ENCODE measurements at places on chromosomes 5 and 9.

DNA sequence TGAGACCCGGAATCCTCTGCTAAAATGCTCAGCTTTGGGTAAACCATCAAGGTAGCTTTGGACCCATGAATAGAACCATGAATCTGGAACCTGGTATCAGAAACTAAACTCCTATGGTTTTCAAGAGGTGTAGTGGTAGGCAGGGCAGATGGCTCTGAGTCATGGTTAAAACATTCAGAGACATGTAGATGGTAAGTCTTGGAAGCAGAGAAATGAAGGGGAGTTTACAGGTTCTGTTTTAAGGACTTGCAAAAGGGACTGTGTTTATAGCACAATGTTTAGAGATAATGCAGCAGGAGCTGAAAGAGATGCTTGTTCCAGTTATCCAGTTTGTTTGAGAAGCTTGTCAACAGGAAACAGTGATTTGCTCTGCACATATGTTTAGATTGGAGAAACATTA lies 36.0 kb upstream of the FBN2 start:
- DNase-seq, result no peak

GRCh38 chr5:65307931-65308330 lies 173.8 kb downstream of the ADAMTS6 start:
- DNase-seq, result no peak

- DNase-seq, result peak; percentile 52
These were observed 33.5 kb upstream of the EBF1 start for GRCh38 chr5:159133041-159133741.

- DNase-seq, result no peak
These were observed 46.0 kb upstream of the F2RL2 start for GRCh38 chr5:76669245-76669644.

DNA sequence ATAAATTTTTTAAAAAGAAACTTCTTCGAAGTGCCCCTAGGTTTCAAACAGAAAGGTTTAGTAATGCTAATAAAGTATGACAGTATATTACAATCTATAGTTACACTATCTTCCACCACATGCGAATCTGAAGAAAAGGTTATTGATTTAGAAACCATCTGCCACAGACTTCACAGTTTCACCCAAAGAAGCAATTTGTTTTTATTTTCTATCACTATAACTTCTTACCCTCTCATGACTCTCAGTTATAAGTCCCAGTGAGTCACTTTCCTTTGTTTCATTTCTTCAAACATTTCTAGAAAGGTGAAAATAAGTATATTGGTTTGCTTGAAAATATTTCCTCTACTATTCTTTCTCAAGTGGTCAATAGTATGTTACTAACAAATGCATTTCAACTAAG lies 93.6 kb downstream of the MCTP1 start:
- DNase-seq, result no peak

- peak; percentile 88 for DNase-seq
These were observed 90.0 kb downstream of the PRRT1B start for GRCh38 chr9:131635285-131635684.

DNA sequence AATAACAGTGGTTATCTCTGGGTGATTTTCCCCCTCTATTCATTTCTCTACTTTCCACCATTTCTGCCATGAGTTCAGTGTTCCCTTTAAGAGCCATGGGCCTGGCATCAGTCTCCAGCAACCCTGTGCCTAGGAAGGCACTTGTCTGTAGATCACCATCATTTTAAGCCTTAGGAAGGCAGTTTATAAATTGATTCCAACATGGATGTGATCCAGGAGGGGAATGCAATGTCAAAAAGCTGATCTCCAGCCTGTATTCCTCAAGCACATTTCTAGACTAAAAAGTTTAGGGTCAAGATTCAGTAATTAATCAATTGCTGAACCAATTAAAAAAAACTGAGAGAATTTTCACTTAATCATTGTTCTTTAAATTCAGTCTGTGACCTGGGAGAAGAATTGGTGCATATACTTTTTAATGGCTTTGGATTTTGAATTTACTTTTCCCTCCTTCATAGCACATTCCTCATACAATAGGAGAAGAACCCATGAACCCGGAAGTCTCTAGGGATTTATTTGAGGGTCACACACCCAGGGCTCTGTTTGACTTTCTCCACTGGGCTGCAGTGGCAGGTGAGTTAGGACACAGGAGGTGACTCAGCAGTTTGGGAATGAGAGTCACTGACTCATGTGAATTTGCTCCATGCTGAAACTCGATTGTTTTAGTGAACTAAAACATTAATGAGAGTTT lies 6.1 kb upstream of the ERMP1 start:
- no peak for DNase-seq

GRCh38 chr5:149615976-149616375 lies 34.7 kb downstream of the ARHGEF37 start:
- DNase-seq, result no peak

Data from CD4-positive, alpha-beta T cell treated with Interleukin-4 for 4 hours (primary cell).